ENCODE measurements at places on chromosomes 7 and 10. TPM values are rescaled to one million over a fixed set of nuclear protein-coding genes. Genes with fewer than 3 reads are reported as not detected.

Gene CPA1
- not detected for total RNA-seq

Gene CUZD1
- total RNA-seq: 13.0 TPM

Gene FAM237B
- not detected for total RNA-seq

Gene SLC16A9
- 11.2 TPM for total RNA-seq

Gene FGFBP3
- 115 TPM for total RNA-seq

Gene HEPACAM2
- total RNA-seq: not detected

Gene GNAT3
- not detected for total RNA-seq

Gene GPR158
- total RNA-seq: 0.86 TPM

Gene KRIT1
- 28.8 TPM for total RNA-seq

Gene BUB3
- total RNA-seq: 184 TPM

Gene PSD
- total RNA-seq: 5.6 TPM

Gene AKR1B1
- 189 TPM for total RNA-seq

Gene UCMA
- 4.1 TPM for total RNA-seq

Gene NKX1-2
- total RNA-seq: 34.9 TPM

Gene GHRHR
- 6.5 TPM for total RNA-seq

Gene ZNF800
- total RNA-seq: 5.5 TPM

Gene GJD4
- total RNA-seq: not detected

Gene CTAGE4
- 9.8 TPM for total RNA-seq

Gene ASB10
- not detected for total RNA-seq

Gene LUC7L2
- total RNA-seq: 64.1 TPM

Gene ACTL6B
- total RNA-seq: 2.1 TPM

Gene TSC22D4
- total RNA-seq: 24.1 TPM

Gene GPR22
- total RNA-seq: not detected

Gene C10orf53
- total RNA-seq: not detected

Data from H1 (cell line).